Stimulated activated CD8-positive, alpha-beta memory T cell treated with anti-CD3 and anti-CD28 coated beads, Interleukin-15, amount 100 ng/mL, for 1 hour (primary cell): ENCODE measurements at places on chromosomes 12 and 14.

- no peak for DNase-seq
These were observed 26.1 kb upstream of the APOLD1 start for GRCh38 chr12:12759234-12759915.

- DNase-seq = no peak
These were observed 66.3 kb downstream of the ETNK1 start for GRCh38 chr12:22691319-22691718.

DNA sequence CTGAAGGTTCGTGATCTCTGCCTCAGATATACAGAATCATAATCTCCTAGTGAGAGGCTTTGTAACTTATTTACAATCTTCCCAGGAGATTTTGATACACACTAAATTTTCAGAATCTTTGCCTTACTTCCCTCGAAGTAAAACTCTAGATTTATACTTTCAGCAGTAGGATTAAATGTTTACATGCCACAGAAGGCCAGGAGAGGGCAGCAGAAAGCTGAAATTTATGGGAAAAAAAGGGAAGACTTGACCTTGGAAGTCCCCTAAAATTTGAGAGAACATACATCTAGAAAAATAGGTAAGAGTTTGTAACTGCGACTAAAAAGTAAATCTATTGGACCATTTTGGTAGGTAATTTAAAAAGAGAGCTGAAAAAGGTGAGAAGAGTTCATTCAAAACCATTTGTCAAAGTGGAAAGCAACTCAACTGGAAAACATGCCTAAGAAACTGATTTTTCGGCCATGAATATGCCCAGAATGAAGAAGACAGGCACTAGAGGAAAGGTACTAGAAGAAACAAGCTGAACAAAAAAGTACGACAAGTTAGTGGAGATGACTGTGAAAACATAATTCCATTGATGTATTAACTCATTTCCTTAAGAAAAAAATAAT lies 242.0 kb upstream of the MDGA2 start:
- no peak for DNase-seq

GRCh38 chr12:76421046-76421445 lies 72.8 kb upstream of the BBS10 start:
- DNase-seq = no peak

GRCh38 chr12:131863711-131864396 lies 30.6 kb upstream of the ULK1 start:
- DNase-seq = no peak

GRCh38 chr14:105272623-105273022 lies 24.3 kb downstream of the BTBD6 start:
- DNase-seq = no peak

- no peak for DNase-seq
These were observed 40.9 kb downstream of the RTN1 start for GRCh38 chr14:59829469-59830337.

GRCh38 chr12:109878749-109879148 lies 1.6 kb downstream of the GLTP start:
- no peak for DNase-seq

DNA sequence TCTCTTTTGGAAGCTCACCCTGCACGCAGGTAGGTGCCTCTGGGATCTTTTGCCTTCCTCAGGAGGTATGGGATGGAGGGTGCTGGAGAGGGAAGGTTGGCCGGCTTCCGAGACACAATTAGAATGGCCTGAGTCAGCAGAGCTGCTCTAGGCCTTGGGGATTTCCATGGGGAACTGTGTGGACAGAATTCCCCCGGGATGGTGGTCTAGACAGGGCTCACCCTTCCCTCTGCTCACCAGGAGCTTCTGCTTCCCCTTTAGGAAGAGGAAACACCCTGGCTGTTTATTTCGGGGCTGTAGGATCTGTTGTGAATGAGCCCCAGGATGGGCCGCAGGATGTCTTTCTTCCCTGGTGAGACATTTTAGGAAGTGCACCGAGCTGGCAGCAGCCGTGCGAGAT lies 43.7 kb upstream of the TMED10 start:
- DNase-seq = no peak

- DNase-seq = no peak
These were observed 55.3 kb downstream of the LRCOL1 start for GRCh38 chr12:132554845-132555630.

DNA sequence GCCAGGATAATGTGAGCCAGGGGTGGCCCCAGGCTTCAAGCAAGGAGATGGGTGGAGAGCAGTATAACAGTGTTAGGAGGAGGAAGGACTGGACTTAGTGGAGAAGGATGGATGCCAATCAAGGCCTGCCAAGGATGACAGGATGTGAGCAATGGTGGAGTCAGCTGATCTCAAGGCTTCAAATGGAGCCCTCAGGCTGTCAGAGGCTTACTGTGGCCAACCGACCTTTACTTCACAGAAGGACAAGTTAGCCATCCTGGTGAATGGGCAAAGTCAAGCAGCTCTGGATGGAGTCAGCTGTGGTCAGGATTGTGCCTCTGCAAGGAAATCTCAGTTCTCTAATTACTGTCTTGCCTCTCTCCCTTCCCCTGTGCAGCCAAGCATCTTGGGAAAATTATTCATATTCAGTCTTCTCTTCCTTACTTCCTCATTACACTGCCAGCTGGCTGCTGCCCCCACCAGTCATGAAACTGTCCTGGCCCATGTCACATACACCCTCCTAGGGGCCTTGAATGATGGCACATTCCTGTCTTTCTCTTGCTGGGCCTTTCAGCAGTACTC lies 7.6 kb upstream of the STAT6 start:
- DNase-seq = no peak

DNA sequence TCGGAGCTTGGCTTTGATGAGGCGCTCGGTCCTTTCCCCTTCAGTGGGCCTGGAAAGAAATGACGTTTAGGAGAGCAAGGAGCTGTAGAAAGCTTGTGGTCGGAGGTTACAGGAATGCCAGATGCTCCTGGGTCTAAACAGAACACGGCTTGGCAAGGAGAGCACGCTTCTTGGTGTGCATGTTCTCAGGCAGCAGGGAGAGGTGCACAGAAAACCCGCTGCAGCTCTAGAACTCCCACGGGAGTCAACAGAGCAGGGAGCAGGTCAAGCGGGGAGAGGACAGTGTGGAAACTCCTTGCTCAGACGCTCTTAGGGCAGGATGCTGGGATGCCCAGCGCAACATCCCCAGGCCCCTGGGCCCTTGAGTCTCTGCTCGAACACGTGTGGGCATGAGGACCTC lies 51.0 kb downstream of the SSH1 start:
- DNase-seq = no peak

GRCh38 chr14:37230551-37231194 lies 32.9 kb downstream of the MIPOL1 start:
- no peak for DNase-seq

DNA sequence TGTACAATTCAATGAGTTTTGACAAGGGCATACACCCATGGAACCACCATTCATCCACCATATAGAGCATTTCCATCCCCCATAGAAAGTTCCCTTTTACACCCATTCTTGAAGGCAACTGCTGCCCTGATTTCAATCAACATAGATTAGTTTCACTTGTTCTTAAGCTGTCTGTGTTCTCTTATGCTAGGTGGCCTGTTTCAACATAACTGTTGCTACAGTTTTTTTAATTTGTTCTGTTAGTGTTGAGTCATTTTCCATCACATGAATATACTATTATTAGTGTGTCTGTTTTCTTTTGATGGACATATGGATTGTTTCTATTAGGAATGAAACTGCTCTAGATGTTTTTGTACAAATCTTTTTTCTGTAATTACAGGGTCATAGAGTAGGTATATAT lies 123.4 kb downstream of the PTPRQ start:
- no peak for DNase-seq

GRCh38 chr14:70045844-70046535 lies 142.8 kb downstream of the SLC8A3 start:
- DNase-seq = no peak

- no peak for DNase-seq
These were observed 17.4 kb downstream of the GNG2 start for GRCh38 chr14:51877810-51878209.

DNA sequence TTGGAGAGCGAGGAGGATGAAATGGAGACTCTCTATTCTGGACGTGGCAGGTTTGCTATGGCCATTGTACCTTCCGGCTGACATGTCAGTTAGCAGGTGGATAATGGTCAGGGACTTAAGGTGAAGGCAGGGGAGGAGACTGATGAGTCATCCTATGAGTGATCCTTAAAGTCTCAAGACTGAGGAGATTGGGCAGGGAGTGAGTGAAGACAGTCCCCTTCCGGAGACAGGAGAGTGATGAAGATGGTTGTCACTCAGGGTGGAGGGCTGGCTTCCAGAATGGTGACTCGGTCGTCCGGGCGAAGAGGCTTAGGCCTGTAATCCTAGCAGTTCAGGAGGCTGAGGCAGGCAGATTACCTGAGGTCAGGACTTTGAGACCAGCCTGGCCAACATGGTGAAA lies 49.8 kb upstream of the CCDC63 start:
- DNase-seq = no peak

DNA sequence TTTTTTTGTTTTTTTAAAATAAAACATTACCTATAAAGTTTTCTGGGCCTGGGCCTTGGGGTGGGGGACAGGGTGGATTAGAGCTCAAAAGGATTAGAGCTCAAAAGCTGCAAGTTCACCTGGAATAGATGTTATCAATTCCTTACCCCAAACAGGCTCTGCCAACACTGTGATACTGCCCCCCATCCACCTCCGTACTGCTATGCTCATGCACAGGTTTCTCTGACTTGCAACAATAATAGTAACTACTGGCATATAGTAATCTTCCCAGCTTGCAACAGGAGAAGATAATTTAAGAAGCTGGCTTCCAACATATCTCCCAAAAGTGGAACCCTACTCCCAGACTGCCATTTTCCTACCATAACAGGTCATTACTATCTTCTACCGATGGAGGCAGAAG lies 51.3 kb upstream of the SLCO1C1 start:
- DNase-seq = no peak

- no peak for DNase-seq
These were observed 54.7 kb upstream of the FKBP4 start for GRCh38 chr12:2739832-2740641.

GRCh38 chr12:55982319-55982936 lies 8.6 kb downstream of the RAB5B start:
- no peak for DNase-seq

DNA sequence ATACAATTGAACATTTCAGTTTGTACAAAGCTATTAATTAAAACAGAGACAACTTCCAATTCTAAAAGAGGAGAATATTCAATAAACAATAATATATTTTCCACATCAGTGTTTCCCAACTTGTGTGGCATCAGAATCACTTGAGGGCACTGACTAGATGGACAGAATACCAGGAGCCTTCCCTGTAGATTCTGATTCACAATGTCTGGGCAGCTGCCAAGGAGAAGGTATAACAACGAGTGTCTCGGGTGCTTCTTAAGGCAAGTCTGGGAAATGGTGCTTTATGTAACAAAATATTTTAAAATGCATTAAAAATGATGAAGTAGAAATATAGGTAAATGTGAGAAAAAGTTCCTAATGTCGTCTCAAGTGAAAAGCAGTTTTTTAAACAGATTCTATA lies 26.2 kb downstream of the GALC start:
- DNase-seq = no peak

- no peak for DNase-seq
These were observed 195.7 kb downstream of the AKAP6 start for GRCh38 chr14:32524609-32525375.

DNA sequence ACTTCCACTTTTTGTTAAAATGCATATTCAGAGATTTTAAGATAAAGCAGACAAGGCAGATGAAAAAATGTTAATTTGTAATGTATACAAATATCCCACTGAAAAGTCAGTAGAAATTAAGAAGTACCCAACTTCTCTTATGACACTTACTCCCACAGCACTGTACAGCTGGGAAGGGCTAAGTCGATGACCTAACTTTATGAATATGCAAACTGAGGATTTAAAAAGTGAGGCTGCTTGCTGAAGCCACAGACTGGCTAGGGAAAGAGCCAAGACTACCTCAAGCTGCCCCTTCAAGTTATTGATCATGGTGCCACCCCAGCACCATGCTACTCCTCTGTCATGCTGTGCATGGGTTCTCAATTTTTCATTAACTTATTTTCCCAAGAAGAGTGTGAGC lies 17.0 kb downstream of the PPM1H start:
- DNase-seq = no peak

- no peak for DNase-seq
These were observed 16.0 kb upstream of the SPPL3 start for GRCh38 chr12:120920178-120920577.

DNA sequence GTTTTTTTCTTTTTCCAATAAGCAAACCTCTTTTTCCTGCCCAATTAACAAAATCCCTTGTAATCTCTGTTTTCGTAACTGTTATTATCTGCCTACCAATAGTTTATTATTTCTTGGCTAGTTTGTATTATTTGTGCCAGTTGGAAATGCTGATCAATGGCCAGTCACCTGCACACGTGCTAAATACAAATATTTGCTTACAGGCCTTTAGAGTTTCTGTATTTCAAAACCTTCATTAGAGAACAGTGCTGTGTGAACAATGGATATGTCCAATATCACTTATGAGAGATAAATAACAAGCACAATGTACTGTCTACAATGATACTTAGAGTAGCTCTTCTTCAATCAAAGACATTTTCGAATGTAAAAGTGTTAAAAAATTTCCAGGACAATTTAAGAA lies 10.8 kb upstream of the DYRK2 start:
- DNase-seq = no peak

DNA sequence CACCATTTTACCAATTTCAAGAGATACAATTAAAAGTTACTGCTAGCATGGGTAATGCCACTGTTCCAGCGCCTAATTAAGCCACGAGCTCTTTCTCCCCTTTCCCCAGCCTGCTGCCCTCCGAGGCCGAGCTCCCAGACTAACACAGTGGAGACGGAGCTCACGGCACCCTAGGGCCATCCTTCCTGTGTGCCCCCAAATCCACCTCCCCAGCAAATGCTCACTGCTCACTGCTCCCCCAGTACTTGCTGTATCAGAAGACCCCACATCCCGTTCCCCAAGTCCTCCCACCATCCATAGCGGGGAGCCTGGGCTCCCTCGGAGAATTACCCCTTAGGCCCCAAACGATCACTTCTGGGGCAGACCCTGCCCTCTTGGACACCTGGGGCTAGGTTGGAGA lies 42.7 kb downstream of the SLC6A12 start:
- no peak for DNase-seq

DNA sequence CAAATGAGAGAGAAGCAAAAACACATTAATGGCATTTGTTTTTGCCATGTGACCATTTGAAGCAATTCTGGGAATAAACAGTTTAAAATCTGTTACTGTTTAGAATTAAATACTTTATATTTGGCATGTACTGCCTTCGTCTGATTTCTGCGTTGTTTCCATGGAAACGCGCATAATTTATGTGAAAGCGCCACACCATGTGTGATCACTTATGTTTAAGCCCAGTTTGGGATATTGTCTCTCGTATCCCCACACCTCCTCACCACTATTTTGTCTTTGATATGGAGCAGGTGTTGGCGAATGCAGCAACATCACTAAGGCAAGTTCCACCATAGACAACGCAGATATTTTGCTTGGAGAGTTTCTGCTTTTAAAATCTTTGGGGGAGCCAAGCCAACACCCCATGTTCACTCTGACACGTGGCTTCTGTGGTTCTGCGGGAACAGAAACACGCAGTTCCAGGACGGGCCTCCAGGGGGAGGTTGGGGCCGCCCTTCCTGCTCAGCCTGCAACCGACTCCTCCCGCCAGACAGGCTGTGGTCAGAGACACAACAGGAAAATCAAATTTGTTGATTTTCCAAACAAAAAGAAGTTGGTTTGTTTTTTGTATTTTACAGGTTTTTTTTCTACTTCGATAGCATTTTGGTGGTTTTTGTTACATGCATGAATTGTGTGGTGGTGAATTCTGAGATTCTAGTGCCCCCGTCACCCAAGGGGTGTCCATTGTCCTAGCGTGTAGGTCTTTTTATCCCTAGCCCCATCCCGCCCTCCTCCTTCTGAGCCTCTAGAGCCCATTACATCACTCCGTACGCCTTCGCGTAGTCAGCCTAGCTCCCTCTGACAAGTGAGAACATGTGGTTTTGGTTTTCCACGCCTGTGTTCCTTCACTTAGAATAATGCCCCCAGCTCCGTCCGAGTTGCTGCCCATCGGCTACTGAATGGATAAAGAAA lies 101.9 kb upstream of the SFSWAP start:
- DNase-seq = peak; percentile 30
